ENCODE measurements at places on chromosomes 7 and 10.
A peak's percentile ranks its signal among the peaks of the same experiment; 100 is the strongest.

- no peak for DNase-seq
Observed at GRCh38 chr10:124294811-124295770, 123.6 kb downstream of the OAT start.

DNA sequence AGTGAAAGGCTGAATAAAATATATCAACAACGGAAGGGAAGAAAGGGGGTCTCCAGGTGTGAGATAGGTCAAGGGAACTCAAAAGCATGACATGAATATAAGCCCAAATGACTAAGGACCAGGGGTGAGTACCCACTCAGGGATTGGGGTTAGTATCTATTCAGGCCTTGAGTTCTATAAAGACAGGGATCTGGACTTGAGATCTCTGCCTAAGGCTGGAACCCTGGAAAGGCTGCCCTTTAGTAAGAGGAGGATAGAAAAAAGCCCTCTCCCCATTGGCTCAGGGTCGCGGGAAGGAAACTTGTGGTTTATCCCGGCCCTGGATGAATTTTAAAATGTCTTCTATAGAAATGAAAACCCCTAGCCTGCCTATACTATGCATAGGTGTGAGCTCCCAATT, 2.4 kb upstream of the ITPRIP start:
- no peak for DNase-seq

DNA sequence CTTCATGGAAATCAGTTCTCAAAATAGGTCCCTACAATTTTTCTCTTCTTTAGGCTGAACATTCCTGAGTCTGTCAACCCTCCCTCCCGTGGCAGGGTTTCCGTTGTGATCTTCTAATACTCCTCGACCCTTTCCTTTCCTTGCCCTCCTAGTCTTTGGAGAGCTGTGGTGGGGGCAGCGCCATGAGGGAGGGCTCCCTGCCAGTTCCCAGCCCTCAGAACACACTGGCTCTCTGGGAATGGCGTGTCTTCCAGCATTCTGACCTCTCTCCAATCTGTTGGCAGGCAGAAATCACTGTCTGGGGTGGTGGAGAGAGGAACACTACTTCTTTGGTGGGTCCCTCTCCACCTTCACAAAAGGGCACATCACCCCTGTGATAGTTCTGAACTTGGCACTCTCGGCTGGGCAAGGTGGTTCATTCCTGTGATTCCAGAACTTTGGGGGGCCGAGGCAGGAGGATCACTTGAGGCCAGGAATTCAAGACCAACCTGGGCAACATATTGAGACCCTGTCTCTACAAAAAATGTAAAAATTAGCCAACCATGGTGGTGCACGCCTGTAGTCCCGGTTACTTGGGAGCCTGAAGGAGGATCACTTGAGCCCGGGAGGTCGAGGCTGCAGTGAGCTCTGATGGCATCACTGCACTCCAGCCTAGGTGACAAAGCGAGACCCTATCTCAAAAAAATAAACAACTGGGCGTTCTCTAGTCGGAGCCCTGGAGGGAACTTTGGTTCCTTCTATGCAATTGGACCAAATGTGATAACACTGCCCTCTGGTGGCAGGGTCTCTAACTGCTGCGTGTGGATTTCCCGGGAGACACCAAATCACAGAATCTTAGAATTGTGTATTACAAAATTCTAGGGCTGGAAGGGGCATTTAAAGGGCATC, 13.1 kb upstream of the ARPC1A start:
- peak; percentile 39 for DNase-seq

- no peak for DNase-seq
Observed at GRCh38 chr10:118238573-118239235, 103.4 kb downstream of the FAM204A start.

- DNase-seq: no peak
Observed at GRCh38 chr7:102260856-102261255, 25.8 kb upstream of the SH2B2 start.

GRCh38 chr7:133051066-133051465, 30.8 kb downstream of the CHCHD3 start:
- no peak for DNase-seq

DNA sequence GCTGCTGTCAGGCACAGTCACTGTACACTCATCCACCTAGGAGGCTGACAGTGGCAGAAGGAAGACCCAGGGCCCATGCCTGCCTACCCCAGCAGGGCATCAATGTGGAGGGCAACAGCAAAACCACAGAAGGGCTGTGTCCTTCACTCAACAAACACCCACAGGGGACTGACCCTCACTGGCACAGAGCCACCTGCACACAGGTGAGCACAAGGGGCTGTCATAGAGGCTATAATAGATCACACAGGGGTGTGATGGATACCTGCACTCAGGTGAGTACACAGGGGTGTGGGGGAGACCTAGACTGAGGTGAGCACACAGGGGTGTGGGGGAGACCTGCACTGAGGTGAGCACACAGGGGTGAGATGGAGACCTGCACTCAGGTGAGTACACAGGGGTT, 132.8 kb upstream of the TCERG1L start:
- no peak for DNase-seq

DNA sequence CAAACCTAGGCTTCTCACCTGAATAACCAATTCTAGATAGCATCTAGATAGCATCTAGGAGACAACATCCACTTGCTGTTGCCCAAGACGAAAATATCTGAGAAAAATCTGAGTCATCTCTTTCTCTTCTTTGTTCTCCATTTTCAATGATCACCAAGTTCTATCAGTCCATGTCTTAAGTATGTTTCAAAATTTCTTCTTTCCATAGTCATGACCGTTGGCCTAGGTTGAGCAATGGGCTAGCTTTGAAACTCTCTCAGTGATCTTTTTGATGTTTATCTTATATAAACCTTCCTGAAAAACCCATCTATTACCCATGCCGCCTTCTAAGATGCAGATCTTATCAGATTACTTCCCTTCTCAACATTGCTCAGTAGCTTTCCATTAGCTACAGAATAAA, 23.4 kb upstream of the CASD1 start:
- no peak for DNase-seq

GRCh38 chr10:15293862-15294842, 76.9 kb downstream of the FAM171A1 start:
- DNase-seq: no peak

DNA sequence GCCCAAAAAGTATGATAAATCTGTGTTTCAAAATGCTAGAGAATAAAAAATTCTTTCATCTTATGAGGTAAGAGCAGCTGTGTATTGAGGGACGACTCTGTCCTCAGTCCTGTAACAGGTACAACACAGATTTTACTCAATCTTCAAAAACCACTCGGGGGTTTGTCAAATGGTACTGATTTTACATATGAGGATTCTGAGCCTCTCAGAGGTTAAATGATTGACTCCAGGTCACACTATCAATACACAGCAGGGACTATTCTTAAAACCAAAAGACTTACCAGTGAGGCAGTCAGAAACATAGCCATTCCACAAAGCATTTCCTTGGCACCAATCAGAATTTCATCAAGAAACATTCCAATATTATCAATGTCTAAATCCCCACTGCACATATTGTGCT, 95.5 kb downstream of the SGMS1 start:
- no peak for DNase-seq

DNA sequence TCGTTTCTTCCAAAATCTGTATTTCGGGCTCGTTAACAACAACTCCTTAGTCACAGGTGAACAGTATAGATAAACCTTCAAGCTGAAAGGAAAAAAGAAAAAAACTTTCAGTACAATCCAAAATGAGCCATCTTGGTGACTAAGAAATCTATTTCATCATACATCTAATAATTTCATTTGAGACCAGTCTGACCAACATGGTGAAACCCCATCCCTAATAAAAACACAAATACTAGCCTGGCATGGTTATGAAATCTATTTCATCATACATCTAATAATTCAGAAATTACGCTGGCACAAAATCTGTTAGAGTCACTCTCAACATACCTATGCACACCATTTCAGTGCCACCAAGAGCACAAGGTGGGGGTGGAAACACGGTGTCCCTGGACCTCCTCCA, 8.8 kb downstream of the DCLRE1C start:
- no peak for DNase-seq

DNA sequence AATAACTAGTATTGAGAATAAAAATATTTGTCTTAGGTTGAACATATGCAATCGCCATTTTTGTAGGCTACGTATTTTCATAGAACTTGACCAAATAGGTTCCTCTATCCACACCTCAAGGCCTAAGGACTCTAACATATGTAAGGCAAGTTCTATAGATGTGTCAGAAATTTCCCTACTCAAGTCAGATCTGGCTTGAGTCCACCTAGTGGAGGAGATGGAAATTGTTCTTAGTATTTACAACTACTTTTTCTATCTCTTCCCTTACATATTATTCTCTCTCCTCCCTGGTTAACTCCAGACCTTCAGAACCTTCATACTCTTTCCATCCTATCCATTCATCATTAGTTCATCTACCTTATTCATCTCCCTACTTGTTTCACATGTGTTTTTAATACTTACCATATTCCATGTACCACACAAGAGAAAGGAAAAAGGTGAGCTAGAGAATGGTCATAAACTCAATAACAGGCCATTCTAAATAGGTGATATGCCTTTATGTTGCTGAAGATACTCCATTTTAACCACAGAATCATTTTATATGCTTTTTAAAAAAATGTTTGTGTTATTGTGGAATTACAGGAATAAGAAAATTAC, 174.5 kb upstream of the HDAC9 start:
- DNase-seq: no peak

GRCh38 chr10:35043796-35044344, 46.3 kb downstream of the CUL2 start:
- no peak for DNase-seq

- DNase-seq: no peak
Observed at GRCh38 chr10:101385866-101386658, 32.1 kb downstream of the BTRC start.

GRCh38 chr10:61176424-61176823, 232.4 kb upstream of the RHOBTB1 start:
- DNase-seq: no peak

GRCh38 chr7:36032361-36032818, 120.7 kb upstream of the EEPD1 start:
- no peak for DNase-seq

- DNase-seq: no peak
Observed at GRCh38 chr10:16799621-16800020, 17.6 kb downstream of the RSU1 start.

GRCh38 chr10:119609516-119609915, 12.8 kb upstream of the TIAL1 start:
- no peak for DNase-seq

GRCh38 chr7:133839121-133839520, 288.0 kb upstream of the LRGUK start:
- no peak for DNase-seq

GRCh38 chr10:36188080-36188453, 546.0 kb upstream of the FZD8 start:
- DNase-seq: no peak

DNA sequence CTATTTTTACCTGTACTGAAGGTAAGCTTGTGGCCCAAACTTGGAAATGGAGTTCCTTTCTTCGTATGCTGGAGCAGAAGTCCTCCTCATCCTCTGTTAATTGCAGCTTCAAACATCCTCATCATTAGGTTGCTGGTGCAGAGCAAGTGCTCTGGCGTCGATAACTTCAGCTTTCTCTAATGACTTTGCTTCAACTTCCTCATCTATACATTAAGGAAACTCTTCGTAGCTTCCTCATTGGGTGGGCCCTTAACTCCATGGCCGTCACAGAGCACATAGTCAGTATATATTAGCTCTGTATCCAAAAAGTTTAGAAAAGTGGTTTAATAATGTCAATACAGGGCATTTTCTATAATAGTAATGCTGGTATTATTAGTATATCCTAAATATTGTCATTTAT, 447.7 kb downstream of the SUGCT start:
- DNase-seq: no peak

GRCh38 chr7:95225301-95225700, 99.0 kb downstream of the PON1 start:
- DNase-seq: no peak

GRCh38 chr10:82737549-82737948, 862.6 kb downstream of the NRG3 start:
- no peak for DNase-seq

DNA sequence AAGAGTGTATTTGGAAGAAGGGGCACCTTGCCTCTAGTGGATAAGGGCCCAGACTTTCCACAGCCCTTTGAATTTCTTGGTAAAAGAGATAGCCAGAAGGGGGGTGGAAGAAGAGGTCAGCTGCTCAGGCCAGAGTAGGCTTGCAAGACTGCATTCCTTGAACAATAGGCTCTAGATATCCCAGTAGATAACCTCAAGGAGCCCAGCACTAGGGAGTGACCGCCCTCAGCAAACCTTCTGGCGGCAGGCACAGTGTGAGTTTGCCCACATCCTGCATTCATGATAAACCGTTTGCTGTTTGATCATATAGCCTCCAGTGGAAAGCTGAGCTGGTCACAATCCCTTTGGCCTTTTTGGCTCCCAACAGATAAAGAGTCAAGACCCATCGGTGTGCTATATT, 70.5 kb downstream of the NPY start:
- DNase-seq: no peak

DNA sequence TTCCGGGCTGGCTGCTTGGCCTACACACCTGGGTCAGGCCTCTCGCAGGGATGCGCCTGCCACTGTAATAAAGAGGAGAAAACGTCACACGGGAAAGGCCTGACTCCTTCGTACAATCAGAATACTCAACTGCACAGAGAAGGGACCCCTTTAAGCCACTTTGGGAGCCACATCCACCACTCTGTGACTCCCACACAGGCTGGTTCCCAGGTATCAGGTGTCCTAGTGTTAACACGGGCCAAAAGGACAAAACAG, 5.8 kb upstream of the ZNF736 start:
- DNase-seq: no peak

GRCh38 chr10:43055217-43055616, 21.7 kb upstream of the RET start:
- DNase-seq: no peak

DNA sequence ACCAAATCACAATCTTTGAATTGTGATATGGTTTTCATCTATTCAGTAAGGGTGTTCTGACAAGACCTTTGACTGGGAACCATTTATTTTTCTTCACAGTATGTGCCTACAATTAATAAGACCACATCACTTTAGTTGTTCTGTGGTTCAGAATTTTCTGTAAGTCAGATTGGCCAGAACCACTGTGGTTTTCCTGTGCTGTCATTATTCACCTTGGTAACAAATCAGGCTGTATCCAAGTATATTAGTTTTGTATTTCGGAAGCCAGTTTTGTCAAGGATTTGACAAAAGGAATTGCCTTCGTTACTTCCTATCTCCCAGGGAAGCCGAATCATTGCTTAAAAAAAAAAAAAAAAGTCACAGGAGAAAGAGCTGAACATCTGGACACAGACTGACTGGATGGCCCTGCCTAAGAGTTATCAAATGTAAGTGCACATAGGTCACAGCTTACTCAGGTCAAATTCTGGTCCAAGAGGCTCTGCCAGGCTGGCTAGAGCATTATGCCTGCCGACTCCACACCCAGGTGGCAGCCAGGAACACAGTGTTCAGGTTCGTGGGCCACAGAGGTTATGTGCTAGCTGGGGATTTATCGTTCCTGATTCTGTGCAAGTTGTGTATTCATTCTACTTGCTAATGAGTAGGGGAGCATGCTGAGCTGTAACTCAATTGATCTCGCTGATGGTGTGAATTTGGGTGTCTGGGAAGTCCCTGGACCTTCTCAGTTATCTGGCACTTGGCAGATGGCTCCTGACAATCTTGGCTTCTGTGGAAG, 175.3 kb downstream of the JAZF1 start:
- DNase-seq: no peak

GRCh38 chr7:151310578-151310977, 31.0 kb upstream of the NUB1 start:
- peak; percentile 10 for DNase-seq
